ENCODE measurements at places on chromosomes 6 and 20.

- no peak for DNase-seq
These were observed 121.0 kb upstream of the RNF24 start for GRCh38 chr20:4136078-4136966.

- no peak for DNase-seq
These were observed 147.5 kb downstream of the PHF3 start for GRCh38 chr6:63783096-63783495.

DNA sequence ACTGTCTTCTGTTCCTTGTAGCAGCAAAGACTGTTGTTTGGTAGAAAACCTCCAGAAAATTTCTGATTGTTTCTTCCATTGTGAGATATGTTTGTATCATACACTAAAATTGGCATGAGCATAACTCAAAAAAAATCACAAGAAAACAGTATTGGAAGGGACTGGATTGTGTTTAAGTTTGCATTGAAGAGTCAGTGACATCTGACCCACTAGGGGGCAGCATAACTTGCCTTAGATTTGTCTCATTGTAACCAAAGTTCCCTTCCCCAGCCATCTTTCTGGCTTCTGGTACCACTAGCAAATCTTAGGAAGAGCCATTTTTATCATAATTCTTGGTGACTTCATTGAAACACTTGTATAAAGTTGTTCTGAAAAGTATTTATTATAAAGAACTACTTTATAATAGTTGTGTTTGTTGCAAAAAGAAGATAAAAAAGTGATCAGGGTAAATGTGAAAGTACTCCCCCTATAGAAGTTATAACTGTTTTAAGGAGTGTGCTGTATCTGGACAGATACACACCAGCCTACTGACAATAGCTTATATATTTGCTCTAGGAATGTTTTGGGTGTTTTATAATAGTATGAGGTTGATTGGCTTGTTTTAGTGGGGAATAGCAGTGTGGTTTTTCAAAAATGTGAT is 7.7 kb downstream of the CSTF1 start:
- peak; percentile 59 for DNase-seq

DNA sequence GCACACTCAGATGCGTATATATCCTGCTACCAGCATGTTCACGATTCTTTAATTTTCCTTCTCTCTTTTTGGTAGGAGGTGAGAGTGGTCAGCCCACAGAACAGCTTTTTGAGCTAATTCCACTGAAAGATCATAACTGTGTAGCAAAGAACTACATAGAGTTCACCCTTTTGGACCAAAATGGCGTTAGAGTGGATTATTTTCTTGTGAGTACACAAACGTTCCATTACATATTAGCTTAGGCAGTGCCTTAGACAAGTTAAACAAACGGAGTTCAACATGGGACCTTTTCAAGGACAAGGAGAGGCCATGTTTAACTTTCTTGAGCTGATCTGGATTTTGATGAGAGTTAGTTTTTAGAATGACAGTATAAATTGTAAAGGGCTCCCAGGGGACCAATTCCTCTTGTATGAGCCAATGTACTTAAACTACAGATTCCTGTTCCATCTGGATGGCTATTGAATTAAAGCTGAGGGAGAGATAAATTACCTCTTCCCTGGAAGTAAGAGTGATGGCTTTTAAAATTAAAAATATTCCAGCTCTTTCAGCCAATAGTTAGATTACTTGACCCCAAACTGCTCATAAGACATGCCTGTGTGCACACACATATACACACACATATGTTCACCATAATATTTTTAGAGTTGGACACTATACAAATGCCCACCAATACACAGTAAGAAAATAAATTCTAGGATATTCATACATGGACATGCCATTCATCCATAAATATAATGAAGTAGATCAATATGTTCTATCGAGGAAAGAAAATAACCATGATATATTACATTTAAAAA is 25.6 kb upstream of the ARMH2 start:
- no peak for DNase-seq

- DNase-seq: no peak
These were observed 11.0 kb downstream of the TBPL1 start for GRCh38 chr6:133964052-133964451.

- DNase-seq: no peak
These were observed 1.6 kb downstream of the TNFRSF6B start for GRCh38 chr20:63697868-63698545.

GRCh38 chr6:131383421-131384411 is 189.3 kb upstream of the ARG1 start:
- no peak for DNase-seq

DNA sequence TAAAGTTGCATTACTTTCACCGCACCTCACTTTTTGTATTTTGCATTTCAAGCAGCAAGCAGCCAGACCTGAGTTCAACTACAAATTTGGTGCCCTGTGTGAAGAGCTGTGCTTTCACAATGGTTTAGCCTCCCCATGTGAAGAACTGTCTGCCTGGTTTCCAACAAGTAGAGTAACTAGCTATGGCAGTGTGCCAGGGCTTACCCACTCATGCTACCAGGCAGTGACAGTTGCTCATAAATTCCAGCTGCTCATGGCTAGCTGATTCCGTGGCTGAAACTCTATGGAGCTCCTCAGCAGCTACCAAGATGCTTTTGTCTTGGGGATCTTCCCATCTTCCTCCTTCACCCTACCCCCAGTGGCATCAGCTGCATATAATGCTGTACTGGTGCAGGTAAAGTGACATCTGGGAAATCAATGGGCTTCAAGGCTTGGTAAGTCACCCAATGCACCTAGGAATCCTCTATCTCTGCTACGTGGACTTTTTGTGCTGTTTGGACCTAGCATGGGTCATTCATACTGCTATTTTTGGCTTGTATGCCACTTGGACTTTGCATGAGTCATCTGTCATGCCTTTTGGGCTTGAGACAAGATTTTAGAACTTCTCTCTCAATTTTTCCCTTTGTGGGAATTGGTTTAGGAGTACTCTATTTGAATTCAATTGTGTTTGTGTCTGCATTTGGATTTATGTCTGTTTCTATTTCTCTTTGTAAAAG is 176.5 kb upstream of the GJE1 start:
- DNase-seq: no peak

DNA sequence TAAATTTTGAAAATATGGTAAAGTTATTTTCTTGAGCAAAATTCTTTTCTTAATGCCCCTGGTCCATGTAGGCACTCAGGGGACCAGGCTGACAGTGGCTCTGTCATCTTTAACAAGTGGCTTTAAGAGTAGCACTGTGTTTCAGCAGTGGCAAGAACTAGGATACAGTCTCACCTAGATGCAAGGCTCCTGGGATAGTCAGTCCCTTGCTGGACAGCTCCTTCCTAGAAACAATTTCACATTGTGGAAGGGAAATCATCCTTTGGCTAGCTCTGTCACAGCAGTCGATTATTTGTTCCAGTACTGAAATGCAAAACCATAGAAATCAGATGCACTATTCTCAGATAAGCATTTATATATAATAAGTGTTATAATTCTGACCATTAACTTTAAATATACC is 175.4 kb upstream of the KCNQ5 start:
- DNase-seq: no peak

DNA sequence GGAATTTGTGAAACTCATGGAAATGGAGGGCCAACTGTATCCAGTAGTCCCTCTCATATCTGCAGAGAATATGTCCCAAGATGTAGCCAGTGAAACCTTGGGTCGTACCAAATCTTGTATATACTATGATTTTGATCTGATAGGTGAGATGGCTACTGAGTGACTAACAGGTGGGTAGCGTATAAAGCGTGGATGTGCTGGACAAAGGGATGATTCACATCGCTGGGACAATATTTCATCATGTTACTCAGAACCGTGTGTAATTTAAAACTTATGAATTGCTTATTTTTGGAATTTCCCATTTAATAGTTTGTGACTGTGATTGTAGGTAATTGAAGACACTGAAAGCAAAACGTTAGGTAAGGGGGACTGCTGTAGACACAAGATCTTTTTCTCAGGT is 144.1 kb downstream of the SMAP1 start:
- DNase-seq: no peak

GRCh38 chr6:168794491-168794890 is 353.5 kb downstream of the SMOC2 start:
- no peak for DNase-seq

- no peak for DNase-seq
These were observed 16.1 kb upstream of the SLC17A3 start for GRCh38 chr6:25889877-25890853.

GRCh38 chr20:21251278-21251677 is 51.9 kb upstream of the XRN2 start:
- no peak for DNase-seq
